ENCODE measurements at places on chromosomes 13 and 19. TPM values are rescaled to one million over a fixed set of nuclear protein-coding genes. Genes with fewer than 3 reads are reported as not detected.

The LINGO3 gene
- total RNA-seq: 0.02 TPM

The FUT6 gene
- not detected for total RNA-seq

The PSG1 gene
- total RNA-seq: not detected

The PCDH17 gene
- 3.6 TPM for total RNA-seq

The SMIM24 gene
- total RNA-seq: not detected

The OR7A5 gene
- total RNA-seq: not detected

The ZNF536 gene
- total RNA-seq: 0.41 TPM

The GPC6 gene
- 10.8 TPM for total RNA-seq

The PRR12 gene
- 1.0 TPM for total RNA-seq

The ZNF611 gene
- total RNA-seq: 5.6 TPM

The CABP5 gene
- not detected for total RNA-seq

The CEACAM1 gene
- 0.35 TPM for total RNA-seq

The CALR3 gene
- 0.47 TPM for total RNA-seq

The RAB20 gene
- 14.6 TPM for total RNA-seq

The MIR17HG gene
- total RNA-seq: 1.5 TPM

The USHBP1 gene
- not detected for total RNA-seq

The NLRP12 gene
- 0.31 TPM for total RNA-seq

The LPAR6 gene
- 8.9 TPM for total RNA-seq

The FREM2 gene
- 0.46 TPM for total RNA-seq

The VAV1 gene
- total RNA-seq: not detected

The ARID3A gene
- total RNA-seq: 9.0 TPM

The PRSS57 gene
- not detected for total RNA-seq

The CDKN2D gene
- total RNA-seq: 5.2 TPM

The ZNF606 gene
- total RNA-seq: 7.7 TPM

The PRKCG gene
- not detected for total RNA-seq

The SHD gene
- not detected for total RNA-seq

The MEGF8 gene
- total RNA-seq: 4.9 TPM

The ATXN8OS gene
- total RNA-seq: not detected

The ERFL gene
- total RNA-seq: not detected

The EFNB2 gene
- 6.7 TPM for total RNA-seq

The LGALS7 gene
- not detected for total RNA-seq

The FCGBP gene
- 0.99 TPM for total RNA-seq

The GAPDHS gene
- not detected for total RNA-seq

The PSG7 gene
- total RNA-seq: 0.06 TPM

The CGB5 gene
- 3.3 TPM for total RNA-seq

All from H4 (cell line).